NCI-H510A (cell line): ENCODE measurements at places on chromosomes 2 and 18.

GRCh38 chr2:137345994-137346393 lies 580.6 kb downstream of the THSD7B start:
- no peak for DNase-seq

DNA sequence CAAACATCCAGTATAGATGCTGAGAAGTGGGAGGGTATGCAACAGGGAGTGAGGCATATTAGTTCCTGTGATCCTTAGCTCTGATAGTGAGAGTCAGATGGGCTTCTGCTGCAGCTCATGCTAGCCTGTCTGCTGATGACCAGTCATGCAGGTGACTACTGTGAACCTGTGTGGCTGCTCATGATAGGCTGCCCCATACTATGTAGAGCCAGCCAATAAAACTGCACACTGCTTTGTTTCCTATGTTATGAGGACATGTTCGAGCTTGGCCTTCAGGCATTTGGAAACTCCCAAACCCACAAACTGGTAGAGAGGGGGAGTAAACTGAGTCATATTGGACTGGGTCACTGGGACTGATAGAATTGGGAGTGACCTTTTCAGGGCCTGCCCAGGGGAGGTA lies 20.1 kb upstream of the SERPINE2 start:
- DNase-seq = no peak

DNA sequence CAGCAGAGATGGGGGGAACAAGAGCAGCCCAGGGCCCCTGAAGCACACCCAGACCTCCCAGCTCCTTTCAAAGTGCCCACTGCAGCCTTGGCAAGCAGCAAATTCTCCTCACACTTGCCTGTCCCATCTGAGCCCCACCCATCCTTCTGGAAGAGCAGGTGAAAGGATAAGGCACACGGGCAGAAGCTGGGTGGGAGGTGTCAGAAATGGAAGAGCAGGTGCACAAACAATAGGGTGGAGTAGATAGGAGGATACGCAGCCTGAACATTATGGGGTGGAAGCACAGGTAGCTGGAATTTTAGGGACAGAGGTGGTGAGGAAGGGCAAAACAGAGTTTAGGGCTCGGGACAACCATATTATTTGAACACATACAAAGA lies 69.2 kb downstream of the TNS1 start:
- peak; percentile 70 for DNase-seq

DNA sequence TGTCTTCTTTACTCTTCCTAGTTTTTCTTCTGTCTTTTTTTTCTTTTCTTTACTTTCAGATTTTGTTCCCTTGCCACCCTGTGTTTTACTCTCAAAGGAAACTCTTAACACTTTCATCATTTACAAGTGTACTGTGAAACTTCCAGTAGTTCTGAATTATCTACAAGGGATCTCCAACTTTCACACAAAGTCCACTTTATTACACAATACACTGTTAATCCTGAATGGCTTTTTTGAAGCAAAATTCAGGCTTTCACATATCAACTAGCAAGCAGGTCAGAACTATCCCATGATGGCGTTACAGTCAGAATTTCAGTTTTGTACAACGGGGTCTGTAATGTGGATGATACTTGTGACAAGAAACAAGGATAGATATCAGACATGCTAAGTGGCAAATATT lies 34.5 kb downstream of the RMP24 start:
- no peak for DNase-seq

DNA sequence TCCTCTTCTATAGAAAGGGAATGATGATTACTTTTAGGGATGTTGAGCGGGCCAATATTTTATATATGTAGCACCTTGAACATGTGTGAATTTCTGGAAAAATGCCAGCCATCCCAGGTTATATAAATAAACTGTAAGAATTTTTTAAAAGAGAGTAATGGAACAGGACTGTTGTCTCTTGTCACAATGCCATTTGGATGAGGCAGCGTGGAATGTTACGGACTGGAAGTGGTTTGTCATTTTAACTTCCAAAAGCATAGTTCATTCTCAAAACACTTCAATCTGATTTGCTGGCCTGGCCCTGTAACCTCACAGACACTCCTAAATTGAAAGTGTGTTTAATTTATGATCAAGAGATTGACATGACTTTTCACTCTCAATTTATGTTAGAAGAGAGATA lies 70.8 kb downstream of the TPGS2 start:
- DNase-seq = no peak
